ENCODE measurements at places on chromosomes 3 and 15. TPM values are rescaled to one million over a fixed set of nuclear protein-coding genes. Genes with fewer than 3 reads are reported as not detected.

Gene C2CD4B
- 0.29 TPM for polyA plus RNA-seq

Gene SKOR1
- 0.16 TPM for polyA plus RNA-seq

Gene DPPA4
- polyA plus RNA-seq, result not detected

Gene ANKRD28
- 6.6 TPM for polyA plus RNA-seq

Gene SLC22A14
- polyA plus RNA-seq, result 0.31 TPM

Gene SGO1
- 1.8 TPM for polyA plus RNA-seq

Gene KIF15
- polyA plus RNA-seq, result 4.3 TPM

Gene LRTM1
- not detected for polyA plus RNA-seq

Gene DUSP7
- 35.2 TPM for polyA plus RNA-seq

Gene TXNRD3
- 4.3 TPM for polyA plus RNA-seq

Gene DTX3L
- 5.9 TPM for polyA plus RNA-seq

Gene TM4SF1
- polyA plus RNA-seq, result 127 TPM

Gene ARGFX
- polyA plus RNA-seq, result not detected

All from esophagus (tissue), 2 donors.